Neural progenitor cell (in vitro differentiated cells): ENCODE measurements at places on chromosomes 4 and X.

GRCh38 chrX:13597874-13598273, 28.5 kb downstream of the EGFL6 start:
- DNase-seq, result no peak

GRCh38 chr4:74100531-74100930, 1.5 kb upstream of the CXCL2 start:
- no peak for DNase-seq

DNA sequence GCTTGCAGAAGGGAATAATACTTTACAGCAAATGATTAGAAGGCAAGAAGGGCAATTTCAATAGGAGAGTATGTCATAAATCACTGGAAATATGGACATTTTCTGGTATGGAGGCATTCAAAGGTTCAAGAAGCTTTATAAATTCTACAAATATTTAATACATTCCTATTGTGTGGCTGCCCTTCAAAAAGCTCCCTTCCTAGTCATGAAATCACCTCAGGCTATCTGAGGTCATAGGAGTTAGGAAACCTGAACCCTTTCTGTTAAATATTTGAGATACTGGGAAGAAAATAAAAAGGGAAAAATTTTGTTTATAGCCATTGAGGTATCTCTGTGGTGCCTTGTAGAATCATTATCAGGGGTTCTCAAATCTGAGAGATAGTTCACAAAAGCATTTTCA, 316.8 kb upstream of the EMCN start:
- no peak for DNase-seq

- DNase-seq, result no peak
These were observed 131.4 kb upstream of the ATP6AP2 start for GRCh38 chrX:40449396-40449795.

- no peak for DNase-seq
These were observed 5.7 kb upstream of the CASP6 start for GRCh38 chr4:109708990-109709389.

DNA sequence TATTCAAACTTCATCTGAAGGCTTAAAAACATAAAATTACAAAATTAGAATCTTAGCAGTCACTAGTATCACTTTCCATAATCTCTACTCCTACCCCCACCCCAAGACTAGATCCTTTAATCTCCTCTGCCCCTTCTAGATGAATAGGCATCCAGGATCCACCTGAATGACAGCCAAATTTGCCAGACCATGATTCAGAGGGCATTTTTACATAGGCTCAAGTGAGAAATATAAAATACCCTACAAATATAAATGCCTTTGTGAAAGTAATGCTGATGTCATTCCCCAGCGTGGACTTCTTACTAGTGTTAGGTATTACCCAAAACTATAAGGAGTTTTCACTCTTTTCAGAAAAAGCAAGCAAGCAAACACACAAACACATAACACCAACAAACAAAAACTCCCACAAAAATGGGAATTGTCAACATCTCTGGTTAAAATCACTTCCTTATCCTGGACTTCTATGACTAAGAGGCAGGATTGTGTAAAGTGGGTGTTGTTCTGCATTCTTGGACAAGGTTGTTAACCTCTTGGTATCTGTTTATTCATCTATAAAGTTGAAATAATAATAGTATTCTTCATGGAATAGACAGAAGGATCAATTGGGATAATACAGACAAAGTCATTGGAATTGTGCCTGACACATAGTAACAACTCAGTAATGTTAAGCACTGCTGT, 51.3 kb upstream of the TMPRSS11F start:
- DNase-seq, result no peak

DNA sequence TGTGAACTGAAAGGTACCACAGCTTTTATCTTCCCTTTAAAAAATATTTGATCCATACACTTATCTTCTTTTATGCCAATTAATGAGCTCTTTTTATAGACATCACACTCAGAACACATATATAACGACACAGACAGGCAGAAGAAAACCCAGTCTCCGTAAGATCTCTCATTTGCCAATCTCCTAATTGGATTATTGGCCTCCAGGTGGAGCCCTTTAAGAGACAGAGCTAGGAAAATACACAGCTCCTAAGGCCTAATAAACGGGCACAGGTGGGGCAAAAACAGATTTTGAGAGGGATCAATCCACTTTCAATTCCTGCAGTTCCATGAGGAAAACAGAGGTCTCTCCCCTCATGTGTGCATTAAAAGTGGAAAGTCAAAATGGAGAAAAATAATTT, 1495.4 kb downstream of the RPA4 start:
- no peak for DNase-seq
